NCI-H460 (cell line): ENCODE measurements at places on chromosomes 2 and 18.

- no peak for DNase-seq
Observed at GRCh38 chr2:238716585-238716984, 131.3 kb upstream of the TWIST2 start.

- DNase-seq: no peak
Observed at GRCh38 chr2:216909541-216910210, 49.8 kb upstream of the TNP1 start.

DNA sequence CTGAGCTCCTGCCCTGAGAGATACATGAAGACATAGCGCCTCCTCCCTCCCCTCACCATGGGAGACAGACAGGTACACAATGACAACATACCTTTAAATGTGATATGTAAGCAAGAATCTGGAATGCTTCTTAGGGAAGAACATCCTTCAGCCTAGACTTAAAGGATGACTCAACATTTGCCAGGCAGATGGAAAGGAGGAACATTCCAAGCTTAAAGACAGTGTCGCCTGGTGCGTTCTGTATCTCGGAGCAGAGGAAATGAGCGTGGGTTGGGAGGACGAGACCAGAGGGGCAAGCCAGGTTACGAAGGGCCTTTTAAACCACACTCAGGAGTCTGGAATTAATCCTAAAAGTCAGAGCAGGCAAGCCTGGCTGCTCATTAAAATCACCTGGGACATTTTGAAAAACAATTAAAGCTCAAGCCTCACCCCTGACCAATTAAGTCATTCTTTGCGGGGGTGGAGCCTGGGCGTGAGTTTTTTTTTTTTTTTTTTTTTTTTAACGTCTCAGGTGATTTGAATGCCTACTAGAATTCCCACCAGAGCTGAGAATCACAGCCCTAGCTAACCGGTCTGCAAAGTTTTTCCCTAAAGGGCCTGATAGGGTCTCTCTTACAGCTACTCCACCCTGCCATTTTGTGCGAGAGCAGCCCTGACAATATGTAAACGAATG, 131.2 kb upstream of the SEC11C start:
- no peak for DNase-seq

- DNase-seq: no peak
Observed at GRCh38 chr2:215540658-215541057, 104.8 kb upstream of the FN1 start.

GRCh38 chr2:39308778-39309177, 65.0 kb upstream of the CDKL4 start:
- DNase-seq: no peak

- peak; percentile 73 for DNase-seq
Observed at GRCh38 chr18:3450012-3450798, at the start of gene TGIF1. Gene TGIF1, plus strand, starts transcription at chr18:3450172. Its CDS starts 318 bp downstream, at chr18:3450490.

GRCh38 chr2:206824993-206825392, 59.6 kb downstream of the FASTKD2 start:
- DNase-seq: no peak

- DNase-seq: no peak
Observed at GRCh38 chr2:43340066-43340465, 113.7 kb upstream of the ZFP36L2 start.

DNA sequence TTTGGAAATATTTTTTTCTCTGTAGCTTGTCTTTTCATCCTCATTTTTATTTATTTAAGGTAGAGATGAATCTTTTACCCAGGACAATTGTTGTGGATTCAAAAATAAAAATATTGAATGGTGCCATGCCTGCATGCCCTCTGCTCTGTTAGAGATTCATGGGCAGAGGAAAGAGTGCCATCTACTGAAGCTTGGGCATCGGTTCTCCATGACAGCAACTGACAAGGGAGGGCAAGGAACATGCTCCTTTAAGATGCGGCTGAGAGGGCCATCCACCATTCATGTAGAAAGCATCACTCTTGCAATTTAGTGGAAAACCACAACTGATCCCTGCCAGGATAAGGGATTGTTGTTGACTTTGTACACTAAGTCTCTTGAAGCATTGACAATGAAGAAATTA, 79.9 kb downstream of the PARD3B start:
- peak; percentile 20 for DNase-seq

GRCh38 chr2:29782549-29783458, 138.6 kb downstream of the ALK start:
- DNase-seq: no peak

- no peak for DNase-seq
Observed at GRCh38 chr2:196520605-196521004, 118.9 kb upstream of the CCDC150 start.

DNA sequence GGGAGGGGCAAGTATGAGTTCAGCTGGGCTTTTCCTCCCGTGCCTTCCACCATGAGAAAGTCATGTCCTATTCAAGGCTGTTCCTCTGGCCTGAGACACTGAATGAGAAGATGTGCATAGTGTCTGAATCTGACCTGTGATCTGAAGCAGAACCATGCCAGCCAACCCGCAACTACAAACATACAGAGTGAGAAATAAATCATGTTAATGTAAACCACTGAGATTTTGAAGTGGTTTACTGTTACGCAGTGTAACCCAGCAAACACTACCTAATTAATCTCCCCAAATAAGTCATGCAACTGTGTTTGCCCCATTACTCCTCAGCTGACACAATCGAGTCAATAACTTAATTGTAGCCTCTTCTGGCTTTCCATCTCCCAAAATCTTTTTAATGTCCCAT, 49.2 kb downstream of the METTL4 start:
- no peak for DNase-seq

- DNase-seq: no peak
Observed at GRCh38 chr2:36371928-36372391, 16.4 kb downstream of the CRIM1 start.

GRCh38 chr2:185145316-185146121, 547.2 kb downstream of the ZNF804A start:
- no peak for DNase-seq

DNA sequence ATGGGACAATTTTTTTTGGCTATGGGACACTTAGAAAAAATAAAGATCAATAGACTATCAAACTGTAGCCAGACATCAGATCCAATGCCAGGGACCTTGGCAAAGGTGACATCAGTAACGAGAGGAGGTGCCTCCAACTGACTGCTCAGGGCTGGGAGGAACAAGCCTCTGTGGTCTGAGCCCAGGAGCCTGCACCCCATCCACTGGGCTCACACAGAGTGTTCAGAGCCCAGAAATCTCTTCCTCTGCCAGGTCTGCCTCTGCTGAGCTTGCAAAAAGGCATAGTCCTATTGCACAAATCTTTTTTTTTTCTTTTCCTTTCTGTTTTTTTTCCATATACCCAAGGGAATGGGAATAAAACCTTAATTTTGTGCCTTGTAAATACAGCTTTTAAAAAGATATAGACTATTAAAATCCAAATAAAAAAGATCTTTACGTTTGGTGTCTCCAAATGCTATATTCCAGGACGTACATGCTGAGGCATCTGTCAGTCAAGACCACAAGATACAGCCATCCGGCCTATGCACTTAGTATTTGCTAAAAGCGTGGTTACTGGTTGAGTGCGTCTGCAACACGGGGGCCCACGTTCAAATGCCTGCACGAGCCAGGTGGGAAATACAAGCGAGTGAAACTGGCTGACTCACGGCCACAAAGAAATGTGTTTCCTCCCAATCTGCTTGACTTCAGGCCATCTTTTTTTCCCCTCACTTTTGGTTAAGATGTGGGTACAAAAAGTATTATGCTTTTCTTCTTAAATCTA, 7.8 kb upstream of the ARHGAP25 start:
- no peak for DNase-seq

DNA sequence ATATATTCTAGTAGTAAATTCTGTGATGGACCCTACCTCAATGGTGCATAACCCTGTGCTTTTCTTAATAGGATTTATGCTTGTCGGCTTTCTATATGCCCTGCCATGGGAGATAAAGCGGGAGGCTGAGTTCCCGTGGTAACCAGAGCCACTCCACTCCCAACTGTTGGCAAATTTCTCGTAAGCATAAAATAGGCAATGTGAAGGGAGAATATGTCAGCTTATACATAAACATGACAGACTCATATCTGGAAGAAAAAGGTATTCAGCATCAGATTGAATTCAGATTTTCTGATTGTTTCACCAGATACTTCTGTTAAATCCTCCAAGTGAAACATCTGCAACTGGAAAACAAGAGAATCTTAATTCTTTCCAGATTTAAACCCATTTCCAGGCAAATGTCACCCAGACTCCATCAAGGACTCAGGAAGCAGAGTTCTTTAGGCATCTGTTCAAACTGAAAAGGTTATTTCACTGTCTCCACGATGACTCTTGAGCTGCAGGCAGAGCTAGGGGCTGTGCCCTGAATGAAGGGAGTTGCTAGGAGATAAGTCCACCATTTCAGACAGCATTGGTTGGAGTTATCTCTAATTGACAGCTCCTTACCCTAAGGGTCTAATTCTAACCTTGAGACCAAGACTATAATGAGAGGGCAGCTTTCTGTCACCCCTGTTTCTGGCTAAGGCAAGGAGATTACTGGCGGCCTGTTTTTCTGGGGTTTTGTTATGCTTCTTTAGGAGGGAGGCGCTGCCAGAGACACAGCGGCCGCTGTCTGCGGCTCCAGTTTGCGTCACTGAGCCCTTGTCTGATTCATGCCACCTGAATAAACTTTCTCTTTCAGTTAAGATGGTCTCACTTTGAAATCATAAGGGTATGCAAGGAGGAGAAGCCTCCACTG, 381.3 kb downstream of the SOX11 start:
- DNase-seq: no peak

- no peak for DNase-seq
Observed at GRCh38 chr2:148658807-148659722, 14.5 kb downstream of the EPC2 start.

DNA sequence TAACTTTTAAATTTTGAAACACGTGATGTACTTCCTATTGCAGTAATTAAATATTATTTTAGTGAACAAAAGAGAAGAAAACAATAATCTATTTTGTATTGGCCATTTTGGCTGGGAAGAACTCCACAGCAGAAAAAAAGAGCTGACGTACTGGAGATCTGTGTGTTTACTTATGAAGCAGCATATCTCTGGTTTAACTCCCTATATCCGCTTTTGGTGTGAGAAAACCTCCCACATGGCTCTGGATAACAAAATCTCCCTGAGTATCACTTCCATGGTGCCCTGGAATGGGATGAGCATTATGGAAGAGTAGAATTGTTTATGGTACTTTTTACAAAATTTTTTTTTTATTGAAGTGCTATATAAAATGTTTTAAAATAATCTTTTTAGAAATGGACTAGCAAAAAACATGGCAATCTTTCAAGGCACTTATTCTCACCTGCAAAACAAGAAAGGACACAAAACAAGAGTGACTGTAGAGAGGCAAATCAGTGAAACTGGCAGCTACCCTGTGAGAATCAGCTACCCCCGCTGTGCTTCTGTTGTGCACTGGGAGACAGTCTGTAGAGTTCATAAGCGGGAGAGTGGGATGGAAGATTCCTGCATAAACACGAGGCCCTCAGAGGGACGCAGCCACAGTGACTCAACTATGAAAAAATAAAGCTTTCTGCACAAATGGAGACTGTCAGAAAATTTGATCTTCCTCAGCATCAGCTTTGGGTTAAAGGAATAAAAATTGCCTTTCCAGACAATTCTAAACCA, 762.2 kb upstream of the HS6ST1 start:
- no peak for DNase-seq

- DNase-seq: no peak
Observed at GRCh38 chr18:50797142-50797541, 22.7 kb downstream of the MRO start.

GRCh38 chr2:203327582-203327900, 653 bp upstream of the ABI2 start:
- peak; percentile 13 for DNase-seq

GRCh38 chr2:154195644-154196195, 324.0 kb downstream of the GALNT13 start:
- DNase-seq: no peak

DNA sequence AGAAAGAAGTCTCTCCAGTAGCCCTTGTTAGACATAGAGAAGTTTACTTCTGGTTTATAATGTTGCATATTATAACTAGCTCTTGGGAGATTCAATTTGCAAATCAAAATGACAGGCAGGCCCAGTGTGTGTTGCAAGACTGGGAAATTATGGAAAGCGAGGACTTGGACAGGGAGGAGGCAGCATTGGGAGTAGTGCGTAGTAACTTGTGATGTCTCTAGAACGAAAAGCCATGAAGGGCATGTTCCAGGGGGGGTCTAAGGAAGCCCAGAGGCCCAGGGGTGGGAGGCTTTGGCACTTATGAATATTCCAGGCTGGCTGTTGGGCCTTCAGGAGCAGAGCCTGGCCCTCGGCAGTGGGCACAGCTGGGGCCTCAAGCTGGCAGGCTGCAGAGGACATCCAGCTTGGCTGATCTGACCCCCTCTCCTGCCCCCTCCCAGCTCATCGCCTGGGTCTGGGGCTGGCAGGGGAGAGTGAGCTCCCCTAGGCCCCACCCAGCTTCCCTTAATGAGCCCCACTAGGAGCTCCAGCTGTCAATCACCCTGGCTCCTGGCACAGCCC, 55.3 kb upstream of the TCF7L1 start:
- DNase-seq: no peak

GRCh38 chr2:224576088-224576715, 9.0 kb downstream of the CUL3 start:
- DNase-seq: no peak
